ENCODE measurements at places on chromosomes 5 and 9. TPM values are rescaled to one million over a fixed set of nuclear protein-coding genes. Genes with fewer than 3 reads are reported as not detected.
A peak's percentile ranks its signal among the peaks of the same experiment; 100 is the strongest.

Gene SLC6A7
- under 0.01 TPM for total RNA-seq

Gene PLPPR1
- total RNA-seq: not detected

Gene NR6A1
- total RNA-seq: under 0.01 TPM

Gene FRMD3
- total RNA-seq: 0.86 TPM

Gene GLDC
- 0.32 TPM for total RNA-seq

Gene WHRN
- total RNA-seq: 1.3 TPM

Gene CRHBP
- total RNA-seq: not detected

DNA sequence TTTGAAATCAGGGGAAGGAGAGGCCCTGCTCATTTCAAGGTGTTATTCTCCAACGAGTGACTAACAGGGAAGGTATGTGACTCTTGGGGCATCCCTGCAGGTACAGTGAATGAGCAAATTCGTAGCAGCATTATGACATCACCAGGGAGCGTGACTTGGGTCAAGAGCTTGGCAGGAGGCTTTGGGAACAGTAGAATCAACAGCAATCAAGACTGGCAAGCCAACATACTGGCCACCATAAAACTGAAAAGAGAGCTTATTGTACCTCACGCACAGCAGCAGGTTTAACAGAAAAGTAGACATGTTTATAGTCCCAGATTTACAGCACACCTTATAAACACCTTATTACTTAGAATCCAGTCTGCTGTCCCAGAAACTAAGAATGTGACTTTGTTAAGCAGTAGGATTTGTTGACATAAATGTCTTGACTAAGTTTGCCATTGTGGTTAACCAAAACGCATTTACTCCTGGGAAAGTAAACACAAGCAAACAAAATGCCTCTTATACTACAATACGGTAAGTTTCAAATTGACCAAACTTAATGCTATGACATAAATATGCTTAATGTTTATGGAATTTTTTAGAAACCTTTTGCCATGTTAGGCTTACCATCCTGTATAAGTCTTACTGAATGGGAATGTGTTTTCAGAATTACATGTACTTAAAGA is 297.8 kb downstream of the NPR3 start:
- DNase-seq: peak; percentile 38

DNA sequence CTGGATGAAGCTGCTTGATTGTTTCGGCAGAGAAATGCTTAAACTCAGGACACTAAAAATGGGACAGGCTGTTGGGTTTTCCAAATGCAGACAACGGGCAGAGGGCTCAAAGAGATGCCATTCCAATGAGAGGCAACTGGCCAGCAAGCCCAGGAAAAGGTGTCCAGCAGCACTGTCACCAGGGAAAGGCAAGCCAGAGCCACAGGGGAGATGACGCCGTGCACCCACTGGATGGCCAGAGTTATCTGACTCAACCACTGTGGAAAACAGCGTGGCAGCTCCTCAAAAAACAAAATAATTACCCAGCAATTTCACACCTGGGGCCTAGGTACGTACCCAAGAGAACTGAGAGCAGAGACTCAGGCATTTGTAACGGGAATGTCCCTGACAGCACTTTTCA is 48.4 kb upstream of the SIMC1 start:
- DNase-seq: no peak

GRCh38 chr5:174895360-174895759 is 171.0 kb downstream of the MSX2 start:
- no peak for DNase-seq

- peak; percentile 89 for DNase-seq
Observed at GRCh38 chr5:124741711-124742496, 4.5 kb downstream of the ZNF608 start.

DNA sequence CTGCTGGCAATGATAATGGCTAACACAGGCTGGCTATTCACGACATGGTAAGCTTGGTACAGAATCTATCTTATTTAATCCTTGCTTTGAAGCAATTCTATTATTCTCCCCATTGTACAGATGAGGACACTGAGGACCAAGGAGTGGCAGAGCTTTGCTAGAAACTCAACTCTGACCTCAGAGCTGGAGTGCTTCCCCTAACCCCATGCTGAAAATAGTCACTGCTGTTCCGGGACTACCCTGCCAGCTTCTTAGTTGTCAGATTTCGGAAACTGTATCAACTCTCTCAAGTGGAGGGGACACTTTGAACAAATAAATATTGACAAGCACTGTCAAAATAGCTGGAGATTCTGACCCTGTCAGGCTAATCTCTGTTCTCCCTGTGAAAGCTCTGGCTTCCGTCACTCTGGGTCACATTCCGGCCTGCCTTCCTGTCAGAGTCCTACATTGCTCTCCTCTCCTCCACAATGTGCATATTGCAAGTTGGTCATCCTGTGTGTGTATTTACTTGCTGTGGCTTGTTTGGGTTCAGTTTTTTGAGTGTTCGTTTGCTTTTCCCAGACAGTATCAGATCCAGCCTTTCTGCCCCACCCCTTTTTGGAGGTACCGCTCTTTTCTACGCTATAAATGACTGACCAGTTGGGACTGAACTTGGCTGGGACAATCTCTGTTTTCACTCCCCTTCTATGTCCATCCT is 134.3 kb upstream of the MAP1B start:
- DNase-seq: no peak

GRCh38 chr5:167968837-167969236 is 322.6 kb upstream of the WWC1 start:
- no peak for DNase-seq

DNA sequence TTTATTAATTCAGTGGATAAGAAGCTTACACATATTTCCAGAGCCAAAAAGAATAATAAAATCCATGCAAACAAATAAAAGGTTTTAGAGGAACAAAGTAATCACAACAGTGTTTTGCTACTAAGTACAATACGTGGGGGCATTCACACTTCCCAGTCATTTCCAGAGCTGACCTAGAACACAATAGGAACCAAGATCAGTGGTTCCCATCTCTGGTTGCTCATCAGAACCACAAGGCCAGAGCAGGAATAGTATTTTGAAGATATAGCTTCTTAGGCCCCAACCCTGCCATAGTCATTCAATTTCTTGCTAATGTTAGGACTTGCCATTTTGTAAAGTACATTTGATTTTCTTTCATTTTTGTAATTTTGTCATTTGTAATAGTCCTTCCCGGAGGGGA is 215.4 kb downstream of the NR3C1 start:
- DNase-seq: no peak

- DNase-seq: no peak
Observed at GRCh38 chr5:23742701-23743100, 235.3 kb downstream of the PRDM9 start.

GRCh38 chr9:93900971-93901861 is 53.9 kb downstream of the BARX1 start:
- DNase-seq: no peak

DNA sequence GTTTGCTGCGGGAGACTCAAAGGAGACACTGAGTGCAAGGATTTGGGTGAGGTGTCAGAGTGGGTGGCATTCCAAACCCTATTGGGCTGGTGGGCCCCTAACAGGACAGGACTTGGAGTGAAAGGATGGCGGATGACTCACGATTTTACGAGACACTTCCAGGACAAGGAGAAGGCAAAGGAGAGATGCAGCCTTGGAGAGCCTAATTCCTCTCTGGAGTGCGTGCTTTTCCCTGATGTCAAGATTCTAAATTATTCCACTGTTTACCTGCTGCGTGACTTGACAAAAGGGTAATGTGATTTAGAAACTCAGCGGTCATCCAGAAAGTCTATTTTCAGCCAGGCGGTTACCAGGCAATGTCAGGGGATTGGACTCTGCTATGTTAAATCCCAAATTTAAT is 41.6 kb upstream of the CD180 start:
- DNase-seq: peak; percentile 67

- no peak for DNase-seq
Observed at GRCh38 chr5:125703616-125704015, 719.6 kb upstream of the GRAMD2B start.

DNA sequence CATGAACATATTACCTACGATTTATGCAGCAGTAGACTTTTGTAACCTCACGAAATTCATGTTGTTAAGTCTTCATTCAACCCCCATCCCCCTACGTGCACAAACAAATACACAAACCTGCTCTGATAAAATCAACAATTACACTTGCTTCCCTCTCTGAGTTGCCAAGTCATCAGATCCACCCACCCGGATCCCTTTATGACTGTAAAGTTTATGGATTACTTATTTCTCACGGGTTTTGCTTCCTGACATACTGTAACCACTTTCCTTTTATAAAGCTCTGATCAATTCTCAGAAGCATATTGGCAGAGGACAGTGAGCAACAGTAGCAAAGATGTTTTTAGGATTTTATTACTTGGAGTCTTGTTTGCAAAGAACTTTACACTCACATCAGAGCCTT is 70.5 kb downstream of the MLLT3 start:
- no peak for DNase-seq

- no peak for DNase-seq
Observed at GRCh38 chr5:133461796-133462516, 150.4 kb downstream of the FSTL4 start.

DNA sequence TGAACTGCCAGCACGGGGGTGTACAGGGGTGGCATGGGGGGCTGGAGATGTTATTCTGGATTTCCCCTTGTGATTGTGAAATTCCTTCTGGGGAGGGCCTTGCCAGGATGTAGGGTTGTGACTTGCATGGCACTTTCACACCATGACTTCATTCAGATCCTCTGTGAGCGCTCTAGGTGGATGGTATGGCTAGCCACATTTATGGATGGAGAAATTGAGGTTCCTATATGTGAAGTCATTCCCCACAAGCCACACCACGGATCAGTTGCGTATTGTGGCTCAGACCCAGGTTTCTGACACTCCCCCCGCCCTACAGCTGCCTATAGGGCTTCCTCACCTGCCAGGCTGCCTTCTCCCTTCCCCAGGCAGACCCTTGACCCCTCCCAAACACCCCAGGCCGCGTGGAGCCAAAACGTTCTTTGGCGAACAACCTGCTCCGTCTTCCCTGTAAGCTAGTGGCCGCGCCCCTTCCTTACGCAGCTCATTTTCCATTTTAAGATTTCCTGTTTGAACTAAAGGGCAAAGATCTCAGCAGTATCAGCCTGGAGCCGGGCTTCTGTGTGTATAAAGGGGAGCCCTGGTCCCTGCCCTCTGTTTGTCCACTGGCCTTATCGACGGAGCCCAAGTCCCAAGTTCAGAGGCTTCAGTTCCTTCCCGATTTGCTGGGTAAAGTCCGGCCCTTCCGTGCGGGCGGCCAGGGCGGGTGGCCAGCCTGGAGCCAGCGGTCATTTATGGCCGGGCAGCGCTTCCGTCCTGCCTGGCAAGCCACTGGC is 97.8 kb upstream of the KLF4 start:
- peak; percentile 13 for DNase-seq

- DNase-seq: no peak
Observed at GRCh38 chr9:86865952-86866351, 81.4 kb downstream of the GAS1 start.

GRCh38 chr5:22372826-22373660 is 480.1 kb downstream of the CDH12 start:
- no peak for DNase-seq

DNA sequence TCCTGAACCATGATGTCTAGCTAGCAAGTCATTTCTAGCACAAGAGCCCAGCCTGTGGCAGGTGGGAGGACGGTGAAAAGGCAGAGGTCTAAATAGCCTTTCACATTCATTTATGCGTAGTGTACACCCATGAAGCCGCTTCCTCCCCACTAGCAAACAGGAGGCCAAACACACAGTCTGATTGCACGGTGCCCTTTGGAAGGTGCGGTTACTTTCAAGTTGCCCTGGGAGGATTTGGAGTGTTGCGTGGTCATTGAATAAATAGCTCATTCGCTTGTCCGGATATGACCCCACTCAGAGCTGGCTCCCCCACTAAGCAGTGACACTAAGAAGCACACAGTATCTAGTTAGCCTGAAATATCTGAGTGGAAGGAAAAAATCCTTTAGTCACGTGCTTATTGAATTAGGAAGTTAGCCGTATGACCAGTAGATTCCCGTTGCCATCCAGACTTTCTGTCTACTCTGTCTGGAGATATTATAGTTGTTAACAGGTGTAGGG is 664 bp upstream of the ARSB start:
- DNase-seq: peak; percentile 25

DNA sequence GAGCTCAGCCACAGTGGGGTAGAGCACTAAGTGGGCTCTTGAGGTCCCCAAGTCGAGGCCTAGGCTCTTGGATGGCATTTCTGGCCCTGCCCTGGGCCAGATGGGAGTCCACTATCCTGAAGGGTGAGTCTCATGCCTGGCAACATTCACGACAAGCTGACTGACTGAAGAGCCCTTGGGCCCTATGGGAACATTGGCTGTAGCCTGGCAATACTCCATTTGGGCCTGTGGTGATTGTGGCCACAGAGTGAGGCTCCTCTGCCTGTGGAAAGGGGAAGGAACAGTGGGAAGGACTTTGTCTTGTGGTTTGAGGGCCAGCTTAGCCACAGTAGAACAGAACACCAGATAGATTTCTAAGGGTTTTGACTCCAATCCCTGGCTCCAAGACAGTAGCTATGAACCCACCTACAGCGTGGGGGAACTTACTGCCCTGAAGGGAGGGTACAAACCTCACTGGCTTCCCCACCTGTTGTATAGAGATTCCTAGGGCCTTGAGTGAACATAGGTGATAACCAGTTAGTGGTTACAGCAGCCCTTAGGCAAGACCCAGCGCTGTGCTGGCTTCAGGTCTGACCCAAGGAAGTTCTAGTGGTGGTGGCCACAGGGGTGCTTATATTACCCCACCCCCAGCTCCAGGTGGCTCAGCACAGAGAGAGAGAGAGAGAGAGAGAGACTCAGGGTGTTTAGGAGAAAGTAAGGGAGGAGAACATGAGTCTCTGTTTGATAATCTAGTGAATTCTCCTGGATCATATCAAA is 72.4 kb downstream of the KIAA0825 start:
- no peak for DNase-seq

DNA sequence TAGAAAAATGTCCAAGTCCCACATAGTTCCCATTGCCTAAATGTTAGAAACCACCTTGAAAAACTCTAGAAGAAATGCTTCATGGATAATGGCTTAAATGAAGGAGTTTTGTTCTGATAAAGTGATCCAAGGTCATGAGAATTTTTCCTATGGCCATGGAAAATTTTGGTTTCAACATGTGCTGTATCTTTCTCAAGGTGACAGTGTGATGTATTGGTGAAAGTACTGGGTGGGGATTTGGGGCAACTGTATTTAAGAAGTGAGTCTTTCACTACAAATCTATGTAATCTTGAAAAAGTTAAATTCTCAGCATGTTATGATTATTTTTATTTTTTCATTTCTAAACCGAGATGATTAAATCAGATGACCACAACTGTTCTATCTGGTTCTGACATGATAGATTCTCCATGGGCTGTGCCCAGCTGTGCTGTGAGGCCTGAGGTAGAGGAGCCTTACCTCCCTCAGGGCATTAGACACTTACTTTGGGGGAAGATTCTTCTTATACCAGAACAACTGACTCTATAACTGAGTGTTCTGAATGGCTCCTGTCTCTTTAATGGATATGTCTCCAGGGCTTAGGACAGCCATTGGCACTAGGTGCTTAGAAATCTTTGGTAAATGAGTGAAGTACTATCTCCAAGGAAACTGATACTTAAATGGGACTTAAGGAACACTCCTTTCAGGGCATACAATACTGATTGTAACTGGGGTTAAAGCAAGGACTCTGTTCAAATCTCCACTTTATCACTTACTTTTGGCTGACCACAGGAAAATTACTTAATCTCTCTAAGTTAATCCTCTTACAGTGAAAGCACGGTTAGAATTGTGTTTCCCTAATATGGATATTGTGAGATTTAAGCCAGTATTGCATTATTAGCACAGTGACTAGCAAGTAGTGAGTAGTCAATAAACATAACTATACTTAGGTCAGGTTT is 397.4 kb upstream of the MEF2C start:
- no peak for DNase-seq

All from fibroblast of villous mesenchyme (primary cell).